ENCODE measurements at places on chromosomes 6 and 20. TPM values are rescaled to one million over a fixed set of nuclear protein-coding genes. Genes with fewer than 3 reads are reported as not detected.

Gene SEMG1
- not detected for total RNA-seq

Gene CHRNA4
- total RNA-seq = not detected

Gene BFSP1
- total RNA-seq = 3.5 TPM

Gene ETV7
- 0.20 TPM for total RNA-seq

Gene GJA10
- not detected for total RNA-seq

Gene YTHDF1
- total RNA-seq = 47.1 TPM

Gene WFDC10B
- not detected for total RNA-seq

Gene MOXD1
- total RNA-seq = not detected

Gene PRSS35
- total RNA-seq = not detected

Gene DAAM2
- not detected for total RNA-seq

Gene WFDC12
- total RNA-seq = not detected

Gene TNF
- not detected for total RNA-seq

Gene RFX6
- not detected for total RNA-seq

Gene CST4
- total RNA-seq = not detected

Gene MRPS18B
- total RNA-seq = 127 TPM

Gene CD24
- total RNA-seq = 10.4 TPM

Gene TMC2
- total RNA-seq = not detected

Gene OLIG3
- not detected for total RNA-seq

Gene FERMT1
- 25.5 TPM for total RNA-seq

Gene RIN2
- total RNA-seq = 23.9 TPM

Gene C4B
- 12.7 TPM for total RNA-seq

Gene BANF2
- total RNA-seq = not detected

Gene CLVS2
- total RNA-seq = not detected

Gene ADGRG6
- 28.8 TPM for total RNA-seq

Gene SAPCD1
- 5.1 TPM for total RNA-seq

Gene MOG
- not detected for total RNA-seq

Gene FUT9
- not detected for total RNA-seq

Gene TAPBP
- 87.9 TPM for total RNA-seq

Gene TP53TG5
- total RNA-seq = not detected

Gene RSPH4A
- not detected for total RNA-seq

Gene GMDS
- 24.9 TPM for total RNA-seq

Gene FRMD1
- not detected for total RNA-seq

Gene DEFB129
- total RNA-seq = not detected

Gene KIF25
- not detected for total RNA-seq

All from MCF 10A (cell line).